Hematopoietic multipotent progenitor cell treated with erythropoietin and hydrocortisone succinate and interleukin-3 and kit ligand, for 4 days (in vitro differentiated cells): ENCODE measurements at places on chromosomes 5 and 9.

- DNase-seq, result no peak
Observed at GRCh38 chr9:127202461-127203169, 62.0 kb upstream of the GARNL3 start.

DNA sequence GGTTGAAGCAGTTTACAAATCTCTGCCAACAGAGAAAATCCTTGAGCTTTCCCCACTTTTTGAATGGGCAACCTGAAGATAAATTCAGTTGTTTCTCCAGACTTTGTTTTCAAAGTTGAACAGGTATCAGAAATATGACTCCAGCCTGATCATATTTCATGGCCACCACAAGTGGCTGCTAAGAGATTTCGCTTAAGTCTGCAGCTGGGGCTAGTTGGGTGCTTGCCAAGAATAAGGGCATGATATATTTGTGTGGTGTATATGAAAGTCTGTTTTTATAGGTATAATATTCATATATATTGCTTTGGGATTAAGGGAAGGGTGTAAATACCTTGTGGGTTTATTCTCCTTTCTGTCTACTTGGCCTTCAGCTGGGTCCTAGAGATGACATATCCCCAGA lies 168.4 kb upstream of the GDNF start:
- no peak for DNase-seq

- no peak for DNase-seq
Observed at GRCh38 chr9:114431770-114432169, 44.0 kb upstream of the AKNA start.

GRCh38 chr5:2047341-2047927 lies 164.7 kb upstream of the IRX4 start:
- DNase-seq, result peak; percentile 5

DNA sequence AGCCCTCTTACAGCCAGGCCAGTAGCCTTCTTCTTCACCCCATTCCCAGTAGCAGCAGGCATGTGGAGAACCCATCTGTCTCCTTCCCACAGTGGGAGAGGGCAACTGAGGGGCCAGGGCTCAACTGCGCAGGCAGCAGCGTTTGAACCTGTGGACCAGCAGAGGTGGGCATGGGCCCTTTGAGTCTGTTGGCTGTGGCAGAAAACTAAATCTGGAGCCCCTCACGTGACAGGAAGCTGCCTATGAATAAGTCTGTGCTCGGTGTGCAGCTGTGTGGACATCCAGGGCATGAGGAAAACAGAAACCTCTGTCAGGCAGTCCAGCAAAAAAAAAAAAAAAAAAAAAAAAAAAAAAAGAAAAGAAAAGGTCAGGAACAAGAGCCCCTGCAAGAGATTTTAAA lies 189.2 kb upstream of the NR3C1 start:
- peak; percentile 28 for DNase-seq
